ENCODE measurements at places on chromosomes 1 and 21.

- no peak for DNase-seq
These were observed 20.2 kb downstream of the DPT start for GRCh38 chr1:168708698-168709404.

DNA sequence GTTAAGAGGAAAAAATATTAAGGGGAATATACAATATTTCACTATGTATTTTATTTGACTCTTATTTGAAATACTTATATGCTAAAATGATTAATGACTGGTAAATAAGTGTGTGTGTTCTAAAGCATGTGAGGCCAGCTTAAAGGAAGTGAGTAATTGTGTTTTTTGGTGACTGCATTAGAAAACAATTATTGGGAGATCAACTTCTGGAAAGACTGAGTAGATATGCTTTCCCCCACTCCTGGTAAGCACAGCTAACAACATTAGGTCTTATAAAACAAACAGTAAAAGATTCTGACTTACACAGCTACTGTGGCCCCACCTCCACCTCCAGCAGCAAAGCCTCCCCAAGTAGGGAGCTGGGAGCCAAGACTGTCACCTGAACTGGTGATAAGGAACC, 403.0 kb downstream of the SRGAP2C start:
- DNase-seq: no peak

- DNase-seq: no peak
These were observed 85.5 kb upstream of the CACNA1E start for GRCh38 chr1:181397845-181398244.

DNA sequence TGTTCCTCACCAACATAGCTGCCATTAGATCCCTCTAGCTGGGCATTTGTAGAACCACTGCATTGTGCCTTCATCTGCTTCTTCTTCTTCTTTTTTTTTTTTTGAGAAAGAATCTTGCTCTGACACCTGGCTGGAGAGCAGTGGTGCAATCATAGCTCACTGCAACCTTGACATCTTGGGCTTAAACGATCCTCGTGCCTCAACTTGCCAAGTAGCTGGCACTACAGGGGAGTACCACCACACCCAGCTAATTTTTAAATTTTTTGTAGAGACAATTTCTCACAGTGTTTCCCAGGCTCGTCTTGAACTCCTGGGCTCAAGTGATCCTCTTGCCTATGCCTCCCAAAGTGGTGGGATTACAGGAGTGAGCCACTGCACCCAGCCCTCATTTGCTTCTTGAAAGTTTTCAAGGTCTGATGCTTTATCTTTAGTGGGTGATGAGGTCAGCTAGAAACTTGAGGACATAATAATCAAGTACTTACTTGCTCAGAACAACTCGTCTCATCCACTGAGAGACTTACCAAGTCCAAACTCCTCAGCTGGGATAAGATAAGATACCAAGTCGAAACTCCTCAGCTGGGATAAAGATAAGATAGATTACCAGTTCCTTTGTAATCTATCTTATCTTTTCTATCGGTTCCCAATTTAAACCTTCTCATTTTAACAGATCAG, 71.5 kb downstream of the MACF1 start:
- DNase-seq: no peak

DNA sequence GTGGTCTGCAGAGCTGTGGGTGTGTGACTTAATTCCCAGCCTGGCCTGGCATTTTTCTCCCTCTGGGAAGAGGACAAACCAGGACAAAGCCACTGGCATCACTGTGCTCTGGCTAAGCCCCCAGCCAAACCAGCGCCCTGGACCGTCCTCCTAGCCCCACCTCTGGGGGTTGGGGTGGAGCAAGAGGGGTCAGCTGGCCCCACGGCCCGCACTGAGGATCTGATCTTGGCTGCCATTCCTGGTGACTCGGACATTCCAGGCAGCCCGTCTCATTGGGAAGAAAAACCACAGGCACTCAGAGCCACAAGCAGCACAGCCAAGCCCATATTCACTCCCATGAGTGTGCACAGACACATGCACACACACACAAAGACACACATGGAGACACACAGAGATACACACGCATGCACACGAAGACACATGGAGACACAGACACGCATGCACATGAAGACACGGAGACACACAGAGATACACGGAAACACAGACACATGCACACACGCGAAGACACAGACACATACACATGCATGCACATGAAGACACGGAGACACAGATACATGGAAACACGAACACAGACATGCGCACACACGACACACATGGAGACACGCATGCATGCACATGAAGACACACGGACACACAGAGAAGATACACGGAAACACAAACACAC, 2.3 kb upstream of the MXRA8 start:
- no peak for DNase-seq

DNA sequence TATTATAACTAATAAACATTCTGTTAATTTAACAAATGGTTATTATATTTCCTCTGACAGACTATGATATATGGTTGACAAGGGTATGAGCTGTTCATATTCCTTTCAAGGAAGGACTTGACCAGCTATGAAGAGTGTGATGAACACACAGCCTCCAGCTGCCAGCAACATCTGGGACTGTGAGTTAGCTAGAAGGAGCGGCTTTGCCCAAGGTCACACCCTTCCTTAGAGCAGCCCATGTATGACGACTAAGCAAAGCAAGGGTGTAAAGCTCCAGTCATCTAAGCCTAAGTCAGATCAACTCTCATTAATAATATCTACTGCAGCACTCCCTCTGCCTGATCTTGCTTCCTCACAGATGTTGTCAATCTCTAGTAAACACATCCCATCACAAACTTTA, 355.4 kb downstream of the PLPP3 start:
- DNase-seq: no peak

DNA sequence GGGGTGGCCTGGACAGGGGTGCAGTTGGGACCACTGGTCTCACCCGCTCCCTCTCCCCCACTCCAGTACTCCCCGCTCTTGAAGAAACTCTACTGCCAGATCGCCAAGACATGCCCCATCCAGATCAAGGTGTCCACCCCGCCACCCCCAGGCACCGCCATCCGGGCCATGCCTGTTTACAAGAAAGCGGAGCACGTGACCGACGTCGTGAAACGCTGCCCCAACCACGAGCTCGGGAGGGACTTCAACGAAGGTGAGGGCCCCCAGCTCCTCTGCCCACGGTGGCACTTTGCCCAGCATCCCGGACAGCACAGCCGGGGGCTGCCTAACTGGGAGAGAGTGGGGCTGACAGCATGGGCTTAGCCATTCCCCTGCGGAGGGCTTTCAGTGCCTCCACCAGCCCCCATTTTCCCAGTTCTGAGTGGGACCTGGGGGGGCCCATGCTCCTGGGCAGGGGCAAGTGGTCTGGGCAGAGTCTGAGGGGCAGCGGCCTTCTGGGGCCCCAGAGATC, 30.2 kb upstream of the CCDC27 start:
- no peak for DNase-seq

DNA sequence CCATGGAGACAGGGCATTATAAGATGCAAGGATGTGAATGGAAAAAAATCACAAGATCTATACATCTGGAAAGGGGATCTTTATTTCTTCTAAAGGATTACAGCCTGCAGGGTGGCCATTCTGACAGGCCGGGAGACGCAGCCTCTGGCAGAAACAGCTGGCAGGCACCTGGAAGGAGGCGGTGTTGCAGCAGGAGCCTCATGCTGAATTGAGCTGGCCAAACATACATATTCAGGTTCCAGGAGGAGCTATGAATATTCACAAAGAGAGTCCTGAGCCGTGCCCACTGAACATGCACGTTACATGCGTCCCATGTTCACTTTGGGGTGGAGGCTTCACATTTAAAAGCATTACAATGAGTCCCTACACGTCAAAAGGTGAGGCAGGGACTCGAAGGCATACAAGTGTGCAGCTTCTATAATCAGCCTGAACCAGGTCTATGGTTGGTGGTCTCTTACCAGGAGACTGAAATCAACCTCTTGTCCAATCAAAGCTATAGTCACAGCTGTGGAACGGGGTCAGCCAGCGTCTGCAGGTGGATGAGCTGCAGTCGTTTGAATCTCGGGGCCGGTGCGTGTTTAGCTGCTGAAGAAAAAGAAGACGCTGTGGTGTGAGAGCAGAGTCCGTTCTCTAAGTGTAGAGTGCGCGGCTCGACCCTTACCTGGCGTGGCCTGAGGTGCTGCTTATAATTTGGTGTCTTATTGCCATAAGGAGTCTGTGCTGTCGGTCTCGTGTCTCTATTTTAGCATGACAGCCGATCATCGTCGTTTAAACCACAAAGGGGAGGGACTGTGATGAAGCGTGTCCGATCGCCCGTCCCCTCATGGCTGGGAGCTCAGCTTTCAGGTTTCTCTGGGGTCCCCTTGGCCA, 183.0 kb downstream of the ETS2 start:
- no peak for DNase-seq

- no peak for DNase-seq
These were observed 469.0 kb upstream of the VAMP3 start for GRCh38 chr1:7302126-7302525.

DNA sequence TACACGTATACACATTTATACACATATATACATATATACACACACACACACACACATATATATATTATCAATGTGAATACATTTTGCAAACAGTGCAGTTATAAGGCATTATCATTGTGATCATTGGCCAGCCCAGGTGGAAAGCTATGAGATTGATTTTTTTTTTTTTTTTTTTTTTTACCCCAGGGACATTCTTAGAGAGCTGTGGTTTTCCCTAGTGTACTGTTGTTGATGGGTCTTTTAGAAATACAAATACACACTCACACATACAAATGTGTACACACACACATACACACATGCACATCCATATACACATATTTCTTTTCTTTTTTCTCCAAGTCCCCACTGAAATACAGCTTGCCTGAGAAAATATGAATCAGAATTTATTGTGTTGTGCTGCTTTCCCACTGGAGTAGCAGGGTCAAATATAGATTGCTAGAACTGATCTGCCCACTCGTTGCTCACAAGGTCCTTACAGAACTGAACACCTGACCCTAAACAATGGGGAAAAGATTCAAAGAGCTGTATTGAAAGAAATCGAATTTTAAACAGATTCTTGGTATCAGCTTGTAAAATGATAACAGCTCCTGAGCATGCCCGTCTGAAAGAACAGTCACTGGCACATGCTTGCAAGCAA, 325.6 kb downstream of the OMA1 start:
- no peak for DNase-seq

GRCh38 chr1:56517404-56518130, 61.8 kb downstream of the PLPP3 start:
- no peak for DNase-seq

GRCh38 chr1:42847111-42847595, 740 bp downstream of the ZNF691 start:
- DNase-seq: no peak

DNA sequence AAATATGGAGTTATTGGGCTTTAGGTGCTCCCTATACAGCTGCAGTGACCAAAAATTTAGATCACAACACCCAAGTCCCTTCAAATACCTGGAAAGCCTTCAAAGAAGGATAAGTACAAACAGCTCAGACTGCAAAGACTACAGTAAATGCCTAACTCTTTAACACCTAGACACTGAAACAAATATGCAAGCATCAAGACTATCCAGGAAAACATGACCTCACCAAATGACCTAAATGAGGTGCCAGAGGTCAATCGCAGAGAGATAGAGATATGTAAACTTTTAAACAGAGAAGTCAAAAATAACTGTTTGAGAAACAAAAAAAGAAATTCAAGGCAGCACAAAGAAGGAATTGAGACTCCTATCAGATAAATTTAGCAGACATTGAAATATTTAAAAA, 753.8 kb upstream of the B3GALT2 start:
- no peak for DNase-seq

DNA sequence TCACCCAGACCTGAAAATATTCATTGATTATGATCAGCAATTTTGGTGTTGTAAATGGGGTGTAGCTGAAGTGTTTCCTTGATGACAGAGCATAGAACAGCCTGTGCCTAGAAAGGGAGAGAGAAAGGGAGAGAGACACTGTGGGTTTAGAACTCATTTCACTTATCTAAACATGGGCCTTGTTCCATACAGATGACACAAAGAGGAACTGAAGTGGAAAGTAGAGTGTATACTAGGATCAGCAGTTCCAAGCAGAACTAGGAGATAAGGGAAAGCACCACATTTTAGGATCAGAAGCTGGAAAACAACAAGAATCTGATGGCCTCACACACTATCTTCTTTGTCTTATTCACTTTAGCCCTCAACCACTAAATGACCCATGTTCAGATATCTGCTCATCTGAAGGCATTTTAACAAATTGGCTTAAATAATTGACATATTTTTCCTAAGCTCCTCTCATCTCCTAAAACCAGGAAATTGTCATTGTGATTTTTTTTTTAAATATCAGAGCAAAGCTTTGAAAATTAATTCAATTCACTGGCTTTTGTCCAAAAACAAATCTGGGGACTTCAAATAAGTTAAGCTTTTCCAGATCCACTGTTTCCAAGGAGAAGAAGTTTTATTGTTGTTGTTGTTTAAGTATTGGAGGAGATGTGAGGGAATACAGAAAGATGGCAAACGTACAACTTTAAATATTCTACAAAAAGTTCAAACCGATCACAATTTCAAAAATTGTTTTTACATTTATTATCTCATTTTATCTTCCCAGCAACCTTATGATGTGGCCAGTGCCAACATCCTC, 103.8 kb downstream of the LYPLAL1 start:
- DNase-seq: no peak

DNA sequence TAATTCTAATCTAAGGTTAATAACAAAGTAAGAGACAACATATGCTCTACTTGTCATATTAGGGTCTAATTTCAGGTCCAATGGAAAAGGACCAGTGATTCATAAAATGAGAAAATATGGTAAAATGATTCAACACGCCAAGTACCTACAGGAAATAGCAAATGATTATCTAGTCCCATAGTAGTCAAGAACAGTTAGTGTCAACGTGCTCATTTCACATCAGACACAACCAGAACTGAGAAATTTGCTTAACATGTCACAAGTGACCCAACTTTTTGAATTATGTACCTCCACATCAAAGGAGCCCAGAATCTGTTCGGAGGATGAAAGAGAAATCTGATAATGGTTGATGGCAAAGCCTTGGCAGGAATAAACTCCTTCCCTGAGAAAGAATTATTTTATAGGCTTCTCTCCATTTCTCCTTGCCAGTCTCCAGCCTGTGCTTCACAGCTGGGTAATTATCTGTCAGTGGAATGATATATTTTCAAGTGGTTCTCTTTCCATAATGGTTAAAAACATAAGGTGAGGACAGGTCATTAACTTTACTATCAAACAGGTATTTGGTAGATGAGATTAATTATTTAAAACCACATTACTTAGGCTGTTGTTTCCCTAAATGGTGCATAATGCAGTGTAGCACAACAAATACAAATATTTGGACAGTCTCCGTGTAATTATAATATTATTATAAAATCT, 83.2 kb downstream of the APP start:
- DNase-seq: no peak

DNA sequence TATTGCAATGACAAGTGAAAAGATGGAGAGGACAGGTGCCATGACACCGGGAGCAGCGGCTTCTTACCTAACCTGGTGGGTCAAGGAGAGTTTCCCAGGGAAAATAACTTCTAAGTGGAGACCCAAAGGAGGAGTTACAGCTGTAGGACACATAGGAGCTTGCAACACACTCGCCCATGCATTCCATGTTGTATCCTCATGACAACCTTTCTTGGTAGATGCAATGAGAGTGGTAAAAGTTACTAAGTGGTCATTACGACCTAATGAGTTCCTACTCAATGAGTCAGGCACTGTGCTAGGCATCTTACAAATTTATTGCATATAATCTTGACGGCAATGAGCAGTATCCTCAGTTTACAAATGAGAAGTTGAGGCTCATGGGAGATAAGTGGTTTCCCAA, 119.5 kb upstream of the HOOK1 start:
- DNase-seq: no peak

Measured in activated gamma-delta T cell treated with anti-CD3 and anti-CD28 coated beads, Interleukin-2, amount 50 U/mL, for 16 hours (primary cell).